Stimulated activated CD8-positive, alpha-beta memory T cell treated with anti-CD3 and anti-CD28 coated beads, Interleukin-4, amount 100 ng/mL, for 48 hours (primary cell): ENCODE measurements at places on chromosomes 2 and 18.

GRCh38 chr2:24840164-24840869, 47.1 kb downstream of the CENPO start:
- DNase-seq, result no peak

DNA sequence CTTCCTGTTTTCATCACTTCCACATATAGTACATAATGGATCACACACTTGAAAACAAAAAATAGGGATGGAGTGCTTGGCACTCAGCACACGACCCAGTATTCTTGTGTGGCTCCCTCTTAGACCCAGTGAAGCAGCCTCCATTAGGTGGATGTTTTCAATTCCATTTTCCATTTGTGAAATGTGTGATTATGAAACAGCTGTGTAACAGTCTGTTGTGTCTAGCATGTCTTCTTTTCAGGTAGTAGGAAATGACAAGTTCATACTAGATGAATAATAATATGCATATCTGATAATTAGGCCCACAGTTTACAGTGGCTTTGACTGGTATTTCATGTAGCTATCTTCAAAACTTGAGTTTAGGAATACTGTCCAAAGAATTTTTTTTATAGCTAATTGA, 35.5 kb downstream of the EML6 start:
- no peak for DNase-seq

GRCh38 chr2:159942146-159942545, 120.3 kb downstream of the PLA2R1 start:
- no peak for DNase-seq

DNA sequence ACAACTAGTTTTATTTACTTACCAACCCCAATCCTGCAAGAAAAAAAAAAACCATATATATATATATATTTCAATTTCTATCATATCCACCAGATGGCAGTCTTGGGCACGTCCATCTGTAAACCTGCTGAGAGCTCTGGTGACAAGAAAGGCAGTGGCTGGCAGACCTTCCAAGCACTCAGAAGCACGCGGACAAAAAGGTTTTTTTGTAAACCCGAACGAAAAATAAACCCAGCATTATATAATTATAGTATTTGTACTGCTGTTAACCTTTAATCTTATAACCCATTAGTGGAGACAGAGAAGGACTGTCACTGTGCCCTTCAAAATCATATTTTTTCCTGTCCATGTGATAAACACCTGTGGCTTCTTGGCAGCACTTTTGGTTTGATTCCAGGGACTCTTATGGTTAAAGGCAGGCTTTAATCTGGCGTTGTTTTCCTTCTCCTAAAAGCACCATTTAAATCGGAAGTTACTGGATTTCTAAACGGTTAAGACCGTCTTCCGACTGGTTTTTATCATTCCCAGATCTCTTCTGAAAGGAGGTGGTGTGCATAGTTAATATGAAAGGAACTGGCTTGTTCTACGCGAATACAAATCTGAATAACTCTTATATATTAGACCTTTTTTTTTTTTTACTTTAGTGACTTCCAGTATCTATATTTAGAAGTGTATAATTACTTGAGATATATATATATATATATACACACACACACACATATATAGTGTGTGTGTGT, 31.0 kb upstream of the SLC3A1 start:
- peak; percentile 58 for DNase-seq

GRCh38 chr18:79566771-79567431, 112.7 kb upstream of the CTDP1 start:
- no peak for DNase-seq

- DNase-seq, result no peak
Measured at GRCh38 chr2:159110784-159111183, 142.3 kb downstream of the TANC1 start.

GRCh38 chr2:5695654-5696403, 3.6 kb downstream of the SOX11 start:
- no peak for DNase-seq

- DNase-seq, result no peak
Measured at GRCh38 chr2:183811281-183811680, 687.0 kb downstream of the NUP35 start.

DNA sequence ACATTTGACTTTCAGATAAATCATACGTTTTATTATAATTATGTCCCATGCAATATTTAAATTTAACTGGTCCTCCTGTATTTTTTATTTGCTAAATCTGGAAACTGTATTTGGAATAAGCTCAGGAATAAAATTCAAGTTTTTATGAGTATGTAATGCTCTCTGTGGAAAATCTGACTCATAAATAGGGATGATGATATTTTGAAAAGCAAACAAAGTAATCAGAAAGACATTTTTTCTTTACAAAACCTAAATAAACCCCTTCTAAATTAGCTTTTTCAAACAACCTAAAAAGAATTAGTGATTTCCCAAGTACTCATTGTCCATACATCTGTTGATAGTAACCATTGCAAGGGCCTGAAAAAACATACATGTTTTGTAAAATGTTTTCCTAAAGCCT, 41.1 kb downstream of the ASB1 start:
- no peak for DNase-seq

DNA sequence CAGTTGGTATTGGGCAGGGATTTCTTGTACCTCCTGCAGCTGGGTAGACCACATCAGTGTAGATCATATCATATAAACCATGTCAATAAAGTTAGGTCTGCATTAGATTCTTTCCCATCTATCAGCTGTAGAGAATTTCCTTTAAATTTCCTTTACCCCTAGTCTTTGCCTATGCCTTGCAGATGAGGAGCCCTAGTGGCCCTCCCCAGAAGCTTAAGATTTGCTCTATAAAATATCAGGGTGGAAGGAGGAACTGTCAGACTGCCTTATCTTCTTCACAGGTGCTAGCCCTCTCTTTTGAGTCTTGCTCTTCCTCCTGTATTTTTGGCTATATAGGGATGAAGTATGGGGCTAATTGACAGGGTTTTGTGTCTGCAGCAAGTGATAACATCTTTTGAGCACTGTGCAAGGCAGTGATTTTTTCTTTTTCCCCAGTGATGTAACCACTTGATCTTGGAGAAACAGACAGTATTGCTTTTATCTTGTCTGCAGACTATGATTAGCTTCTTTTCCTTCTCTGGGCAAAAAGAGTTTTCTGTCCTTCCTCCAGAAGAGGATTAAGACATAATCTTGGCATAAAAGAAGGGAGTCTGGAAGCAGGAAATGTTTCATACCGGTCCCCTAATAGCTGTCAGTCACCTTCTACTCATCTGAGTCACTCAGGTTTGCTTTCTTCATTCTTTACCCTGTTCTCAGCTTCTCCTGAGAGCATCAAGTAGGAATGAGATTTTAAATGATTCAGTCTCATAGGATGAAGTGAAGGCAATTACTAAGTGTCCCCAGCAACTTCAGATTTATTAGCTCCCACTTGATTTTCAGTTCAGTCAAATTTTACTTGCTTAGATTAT, 286.4 kb downstream of the CDH19 start:
- DNase-seq, result no peak

DNA sequence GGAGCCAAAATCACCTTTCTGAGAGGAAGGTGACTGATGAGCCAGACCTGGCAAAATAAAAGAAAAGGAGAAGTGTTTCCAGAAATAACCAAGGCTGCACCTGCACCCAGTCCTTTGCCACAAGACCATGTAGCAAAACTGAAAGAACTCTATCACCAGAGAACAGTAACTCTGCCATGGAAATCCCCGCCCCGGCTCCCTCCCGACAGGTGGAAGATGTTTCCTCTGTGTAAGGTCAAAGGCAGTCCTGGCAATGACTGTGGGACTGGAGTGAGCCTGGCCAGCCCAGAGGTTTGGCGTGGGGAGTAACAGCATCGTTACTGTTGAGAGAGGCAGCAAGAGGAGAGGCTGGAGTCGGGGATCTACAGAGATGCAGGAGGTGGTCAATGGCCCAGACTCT, 42.3 kb downstream of the SPRED2 start:
- DNase-seq, result peak; percentile 41

GRCh38 chr2:123717636-123718334, 307.3 kb upstream of the CNTNAP5 start:
- DNase-seq, result no peak

- DNase-seq, result no peak
Measured at GRCh38 chr18:78857314-78858150, 122.1 kb upstream of the SALL3 start.

- DNase-seq, result no peak
Measured at GRCh38 chr2:232898592-232899543, 28.8 kb downstream of the SNORC start.

DNA sequence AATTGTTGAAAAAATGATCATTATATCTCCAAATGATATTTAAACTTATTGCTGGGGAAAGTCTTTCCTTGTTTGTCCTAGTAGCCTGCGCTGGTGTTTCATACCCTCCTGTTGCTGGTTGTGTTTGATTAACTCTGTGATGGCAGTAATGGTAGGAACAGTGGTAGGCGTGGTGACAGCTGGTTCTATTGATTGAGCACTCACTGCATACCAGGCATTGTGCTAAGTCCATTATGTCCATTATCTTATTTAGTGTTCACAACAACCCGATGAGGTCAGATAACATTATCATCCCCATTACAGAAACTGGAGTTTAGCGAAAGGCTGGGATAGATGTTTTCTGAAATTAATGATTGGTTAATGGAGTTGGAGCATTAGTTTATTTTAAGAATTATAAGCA, 77.8 kb upstream of the STON1 start:
- no peak for DNase-seq

DNA sequence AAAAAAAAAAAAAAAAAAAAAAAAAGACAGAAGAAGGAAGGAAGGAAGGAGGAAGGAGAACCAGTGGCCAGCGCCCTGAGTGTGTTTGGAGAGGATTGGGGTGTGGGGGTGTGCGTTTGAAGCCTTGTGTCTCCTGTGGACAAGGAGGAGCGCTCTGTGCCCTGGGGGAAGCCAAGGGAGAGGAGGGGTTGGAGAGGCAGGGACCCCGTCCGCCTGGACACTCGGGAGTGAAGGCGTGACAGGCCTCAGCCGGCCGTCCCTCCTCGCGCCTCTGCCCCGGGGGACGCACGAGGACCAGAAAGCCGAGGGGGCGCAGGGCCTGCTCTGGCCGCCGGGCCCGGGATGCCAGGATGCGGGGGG, 44.9 kb downstream of the SERTAD2 start:
- no peak for DNase-seq

DNA sequence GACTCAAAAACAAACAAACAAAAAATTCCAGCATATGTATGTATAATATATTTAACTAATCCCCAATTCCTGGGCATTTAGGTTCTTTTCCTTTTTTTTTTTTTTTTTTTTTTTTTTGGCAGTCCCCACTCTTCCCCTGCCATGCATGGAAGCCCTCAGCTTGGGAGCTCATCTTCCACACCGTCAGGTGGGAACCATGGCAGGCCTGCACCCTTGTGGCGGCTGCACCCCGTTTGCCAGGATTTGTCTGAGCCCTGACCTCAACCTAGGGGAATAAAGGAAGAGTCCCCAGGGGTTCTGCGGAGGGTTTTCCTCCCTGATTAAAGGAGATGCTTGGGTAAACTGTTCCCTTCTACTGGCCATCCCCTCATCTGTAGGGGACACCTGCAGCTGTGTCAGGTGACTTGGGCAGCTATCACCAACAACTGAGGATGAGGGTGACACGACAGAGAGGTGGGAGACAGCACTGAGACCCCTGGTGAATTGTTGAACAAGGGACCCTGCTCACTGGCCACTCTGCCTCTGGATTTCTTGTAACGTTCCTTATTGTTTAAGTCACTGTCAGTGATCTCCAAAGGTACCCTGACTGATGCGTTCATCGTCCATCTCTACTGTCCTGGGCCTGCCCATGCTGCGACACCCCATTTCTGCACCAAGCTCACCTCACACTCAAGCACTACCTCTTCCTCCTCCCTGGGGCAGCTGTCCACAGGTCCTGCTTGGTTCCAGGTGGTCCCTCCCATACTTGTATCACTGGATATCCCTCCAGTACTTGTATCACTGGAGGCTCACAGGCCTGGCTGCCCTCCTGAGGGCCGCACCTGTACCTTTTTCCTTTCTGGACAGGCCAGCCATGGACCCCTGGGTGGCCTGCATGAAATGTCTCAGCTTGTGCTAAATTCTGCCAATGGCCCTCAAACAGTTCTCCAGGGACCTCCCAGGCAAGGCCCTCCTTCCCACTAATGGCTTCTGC, 14.5 kb downstream of the TMEM185B start:
- no peak for DNase-seq

GRCh38 chr18:58353581-58353980, 275.3 kb downstream of the ALPK2 start:
- DNase-seq, result no peak
